NCI-H774 (cell line): ENCODE measurements at places on chromosomes 12 and 14.

- peak; percentile 55 for DNase-seq
Measured at GRCh38 chr14:50335389-50335788, 23.3 kb downstream of the DMAC2L start.

DNA sequence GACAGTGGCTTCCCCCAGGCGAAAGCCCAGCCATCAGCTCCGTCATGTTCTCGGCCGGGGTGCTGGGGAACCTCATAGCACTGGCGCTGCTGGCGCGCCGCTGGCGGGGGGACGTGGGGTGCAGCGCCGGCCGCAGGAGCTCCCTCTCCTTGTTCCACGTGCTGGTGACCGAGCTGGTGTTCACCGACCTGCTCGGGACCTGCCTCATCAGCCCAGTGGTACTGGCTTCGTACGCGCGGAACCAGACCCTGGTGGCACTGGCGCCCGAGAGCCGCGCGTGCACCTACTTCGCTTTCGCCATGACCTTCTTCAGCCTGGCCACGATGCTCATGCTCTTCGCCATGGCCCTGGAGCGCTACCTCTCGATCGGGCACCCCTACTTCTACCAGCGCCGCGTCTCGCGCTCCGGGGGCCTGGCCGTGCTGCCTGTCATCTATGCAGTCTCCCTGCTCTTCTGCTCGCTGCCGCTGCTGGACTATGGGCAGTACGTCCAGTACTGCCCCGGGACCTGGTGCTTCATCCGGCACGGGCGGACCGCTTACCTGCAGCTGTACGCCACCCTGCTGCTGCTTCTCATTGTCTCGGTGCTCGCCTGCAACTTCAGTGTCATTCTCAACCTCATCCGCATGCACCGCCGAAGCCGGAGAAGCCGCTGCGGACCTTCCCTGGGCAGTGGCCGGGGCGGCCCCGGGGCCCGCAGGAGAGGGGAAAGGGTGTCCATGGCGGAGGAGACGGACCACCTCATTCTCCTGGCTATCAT, 663 bp downstream of the PTGER2 start:
- DNase-seq: no peak

- no peak for DNase-seq
Measured at GRCh38 chr14:68279777-68280233, 460.2 kb downstream of the RAD51B start.

DNA sequence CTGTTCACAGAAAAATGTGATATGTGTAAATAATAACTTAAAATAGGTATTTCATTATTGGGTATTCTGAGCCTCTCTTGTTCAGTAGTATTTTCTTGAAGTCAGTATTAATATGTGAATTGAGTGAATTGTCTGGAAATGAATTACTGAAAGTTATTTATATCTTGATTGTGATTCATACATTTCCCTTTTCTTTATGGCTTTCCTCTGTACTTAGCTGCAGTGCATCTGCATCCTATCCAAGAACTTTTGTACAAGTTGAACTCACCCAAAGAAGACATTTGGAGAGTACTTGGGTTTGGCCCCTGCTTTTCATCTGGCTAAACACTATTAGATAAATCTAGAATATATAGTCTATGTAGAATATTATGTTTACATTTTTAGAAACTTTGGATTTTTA, 326.0 kb downstream of the RAD51B start:
- DNase-seq: no peak

GRCh38 chr12:58703866-58704265, 216.4 kb downstream of the LRIG3 start:
- no peak for DNase-seq

GRCh38 chr12:103877934-103878510, 37.0 kb upstream of the NT5DC3 start:
- DNase-seq: peak; percentile 83

GRCh38 chr12:62301080-62301798, 41.0 kb downstream of the USP15 start:
- no peak for DNase-seq

DNA sequence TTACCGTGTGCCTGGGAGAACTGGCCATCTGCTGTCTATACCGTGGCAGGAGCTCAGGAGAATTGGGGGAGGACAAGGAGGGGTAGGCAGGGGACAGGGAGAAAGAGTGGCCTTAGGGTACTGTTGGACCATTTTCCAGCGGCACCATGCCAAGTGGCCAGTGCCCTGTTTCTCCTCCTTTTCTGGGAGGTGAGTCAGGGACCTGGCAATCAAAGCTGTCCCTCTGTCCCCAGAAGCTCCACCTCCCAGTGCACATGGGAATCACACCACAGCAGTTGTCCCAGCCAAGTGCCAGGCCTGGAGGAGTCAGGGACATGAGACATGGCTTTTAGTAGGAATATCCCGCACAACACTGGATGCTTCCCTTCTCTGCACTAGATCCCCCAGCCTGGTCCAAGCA, 118.0 kb downstream of the GCH1 start:
- DNase-seq: no peak

DNA sequence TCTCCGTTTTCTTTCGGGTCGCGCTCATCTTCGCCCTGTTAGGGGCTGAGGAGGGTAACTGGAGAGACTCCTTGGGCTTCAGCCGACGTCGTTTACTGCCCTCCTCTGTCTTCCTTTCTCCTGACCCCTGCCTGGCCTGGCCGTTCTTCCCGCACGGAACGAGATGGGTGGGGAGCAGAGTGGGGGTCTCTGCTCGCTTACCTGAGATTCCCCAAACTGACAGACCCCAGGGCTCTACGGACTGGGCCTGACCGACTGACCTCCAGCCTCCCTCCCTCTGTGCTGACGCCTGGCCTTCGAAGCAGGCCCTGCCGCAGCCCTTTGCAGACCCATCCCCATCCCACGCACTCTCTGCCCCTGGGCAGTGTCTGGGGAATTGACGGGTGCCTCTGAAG, 439 bp downstream of the GOLGA5 start:
- DNase-seq: no peak

DNA sequence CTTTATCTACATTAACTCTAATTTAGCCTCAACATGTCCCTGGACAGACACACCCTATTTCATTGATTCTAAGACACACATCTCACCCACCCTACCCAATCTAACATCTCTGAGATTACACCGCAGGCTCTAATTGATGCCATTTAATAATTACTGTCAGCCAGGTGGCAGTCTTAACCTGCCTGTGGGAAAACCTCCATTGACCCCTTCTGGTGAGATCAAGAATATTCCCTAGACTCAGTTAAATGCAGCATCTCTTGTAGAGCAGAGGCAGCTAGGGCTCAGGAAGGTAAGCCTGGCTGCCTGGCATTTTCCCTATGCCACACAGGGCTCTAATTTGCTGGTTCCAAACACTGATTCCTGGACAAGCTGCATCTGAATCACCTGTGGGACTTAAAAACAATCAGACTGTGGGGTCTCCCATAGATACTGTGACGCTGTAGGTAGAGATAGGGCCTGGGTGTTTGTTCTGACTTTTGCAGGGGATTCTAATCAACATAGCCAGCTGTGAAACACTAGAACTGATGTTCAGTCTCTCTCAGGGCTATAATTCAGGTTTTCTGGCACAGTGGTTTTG, 14.3 kb downstream of the MCRS1 start:
- DNase-seq: peak; percentile 42

- DNase-seq: peak; percentile 53
Measured at GRCh38 chr12:52151837-52152783, 39.7 kb downstream of the KRT80 start.

DNA sequence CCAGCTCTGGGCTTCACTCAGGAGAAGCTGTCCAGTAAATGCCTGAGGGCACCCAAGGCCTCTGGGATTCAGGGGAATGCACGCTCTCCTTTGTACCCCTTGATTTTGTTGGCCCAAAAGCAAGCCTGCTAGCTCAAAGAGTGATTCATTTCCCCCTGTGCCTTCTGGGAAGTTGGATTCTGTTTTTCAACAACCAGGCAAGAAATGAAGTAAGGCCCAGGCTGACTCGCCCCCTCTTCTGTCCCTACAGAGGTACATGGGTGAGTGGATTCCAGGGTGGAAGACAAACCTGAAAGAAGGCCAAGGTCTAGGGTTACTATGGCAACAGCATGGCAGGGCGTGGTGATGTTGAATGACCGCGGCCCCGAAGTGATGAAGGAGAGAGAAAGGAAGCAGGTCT, 9.3 kb upstream of the SERPINA5 start:
- DNase-seq: no peak

DNA sequence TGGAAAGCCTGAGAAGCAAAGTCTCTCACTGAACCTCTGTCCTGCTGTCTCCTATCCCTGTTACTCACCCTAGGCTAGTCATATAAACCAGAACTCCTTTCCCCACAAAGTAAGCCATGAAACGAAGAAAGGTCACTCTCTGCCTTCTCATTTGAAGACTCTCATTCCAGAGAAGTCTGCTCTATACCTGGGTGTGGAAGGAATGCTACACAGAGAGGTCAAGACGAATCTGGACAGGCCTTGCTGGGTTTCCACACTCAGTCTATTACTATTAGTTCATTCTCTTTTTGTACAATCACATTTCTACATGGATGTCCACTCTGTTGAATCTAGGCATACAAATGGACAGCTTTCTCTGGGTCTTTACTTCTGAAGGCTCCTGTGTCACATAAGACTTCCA, 2.4 kb upstream of the AEBP2 start:
- DNase-seq: no peak

DNA sequence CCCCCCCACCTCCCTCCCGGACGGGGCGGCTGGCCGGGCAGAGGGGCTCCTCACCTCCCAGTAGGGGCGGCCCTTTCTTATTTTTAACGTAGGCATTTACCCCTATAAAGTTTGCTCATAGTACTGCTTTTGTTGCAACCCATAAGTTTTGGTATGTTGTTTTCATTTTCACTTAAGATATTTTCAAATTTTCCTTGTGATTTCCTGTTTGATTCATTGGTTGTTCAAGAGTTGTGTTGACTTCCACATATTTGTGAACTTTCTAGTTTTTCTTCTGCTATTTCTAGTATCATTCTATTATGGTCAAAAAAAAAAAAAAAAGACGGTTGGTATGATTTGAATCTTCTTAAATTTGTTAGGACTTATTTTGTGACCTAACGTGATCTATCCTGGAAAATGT, 6.5 kb downstream of the NOXRED1 start:
- DNase-seq: no peak

- no peak for DNase-seq
Measured at GRCh38 chr14:21059842-21060613, 2.4 kb downstream of the RNASE8 start.

- DNase-seq: no peak
Measured at GRCh38 chr12:62484233-62484632, 17.6 kb downstream of the MON2 start.

GRCh38 chr12:92722897-92723296, 20.1 kb downstream of the PLEKHG7 start:
- no peak for DNase-seq

DNA sequence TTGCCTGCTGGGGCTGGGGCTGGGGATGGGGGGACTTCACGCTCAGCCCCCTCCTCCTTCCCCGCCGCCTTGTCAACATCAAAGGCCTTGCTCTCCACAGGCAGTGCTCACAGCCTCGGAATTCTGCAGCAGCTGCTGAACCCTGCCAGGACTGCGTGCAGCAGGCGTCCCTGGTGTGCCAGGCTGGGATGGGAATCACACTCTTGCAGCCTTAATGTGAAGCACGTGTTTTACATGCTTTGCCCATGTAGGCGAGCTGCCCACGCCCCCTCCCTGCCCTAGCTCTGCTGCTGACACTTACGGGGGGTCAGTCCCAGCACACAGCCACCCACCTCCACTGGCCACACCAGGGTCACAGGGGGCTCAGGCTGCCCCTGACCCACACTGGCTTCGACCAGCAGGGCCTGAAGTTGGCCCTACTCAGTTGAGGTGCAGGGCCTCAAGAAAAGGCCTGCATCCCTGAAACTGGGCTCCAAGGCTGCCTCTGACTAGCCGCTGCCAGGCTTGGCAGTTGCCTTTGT, 276.2 kb upstream of the RTL1 start:
- no peak for DNase-seq
